ENCODE measurements at places on chromosomes 4 and X. TPM values are rescaled to one million over a fixed set of nuclear protein-coding genes. Genes with fewer than 3 reads are reported as not detected.

The SSX2 gene
- not detected for total RNA-seq

The PTPN13 gene
- 4.3 TPM for total RNA-seq

The TMEM175 gene
- 8.9 TPM for total RNA-seq

The FAT4 gene
- 1.8 TPM for total RNA-seq

The FOXR2 gene
- not detected for total RNA-seq

The ADGRG2 gene
- total RNA-seq = 9.3 TPM

The GDPD2 gene
- not detected for total RNA-seq

The SH3BGRL gene
- total RNA-seq = 39.9 TPM

The CAPN6 gene
- total RNA-seq = not detected

The ZNF157 gene
- total RNA-seq = 0.05 TPM

The GPR143 gene
- total RNA-seq = 0.15 TPM

The CCNA2 gene
- 45.4 TPM for total RNA-seq

The EFHC2 gene
- 0.38 TPM for total RNA-seq

The USP26 gene
- total RNA-seq = not detected

The ARSD gene
- total RNA-seq = 13.0 TPM

The DCAF12L2 gene
- 0.08 TPM for total RNA-seq

The GPRASP2 gene
- total RNA-seq = 7.8 TPM

The CNGA1 gene
- total RNA-seq = not detected

The CUL4B gene
- total RNA-seq = 42.8 TPM

The PGAM4 gene
- 0.21 TPM for total RNA-seq

The EDA2R gene
- total RNA-seq = 12.2 TPM
